ENCODE measurements at places on chromosomes 1 and 21.

DNA sequence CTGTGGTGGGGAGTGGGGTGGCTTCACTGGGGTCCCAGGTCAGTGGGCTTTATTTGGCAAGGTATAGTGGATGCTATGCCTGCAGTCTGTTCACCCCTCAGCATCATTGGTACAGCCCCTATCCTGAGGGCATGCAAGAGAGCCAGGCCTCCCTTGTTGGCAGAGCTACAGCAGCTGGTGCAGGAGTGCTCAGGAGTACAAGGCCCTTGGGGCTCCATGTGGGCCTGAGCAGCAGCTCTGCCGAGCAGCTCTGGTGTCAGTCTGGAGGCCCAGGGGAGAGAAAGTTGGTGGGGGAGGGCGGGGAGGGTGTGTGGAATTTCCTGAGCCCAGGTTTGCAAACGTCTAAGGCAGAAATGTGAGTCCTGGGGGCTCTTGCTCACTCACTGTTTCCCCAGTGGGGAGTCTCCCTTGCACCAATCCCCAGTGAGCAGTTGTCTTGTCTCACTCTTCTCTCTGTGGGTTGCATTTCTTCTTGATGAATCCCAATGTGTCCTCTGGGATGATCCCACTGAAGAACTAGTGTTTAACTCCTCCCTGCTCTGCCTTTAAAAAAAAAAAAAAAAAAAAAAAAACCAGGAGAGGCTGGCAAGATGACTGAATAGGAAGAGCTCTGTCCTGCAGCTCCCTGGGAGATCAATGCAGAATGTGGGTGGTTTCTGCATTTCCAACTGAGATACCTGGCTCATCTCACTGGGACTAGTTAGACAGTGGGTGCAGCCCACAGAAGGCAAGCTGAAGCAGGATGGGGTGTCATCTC lies 39.5 kb upstream of the CYP4X1 start:
- no peak for DNase-seq

DNA sequence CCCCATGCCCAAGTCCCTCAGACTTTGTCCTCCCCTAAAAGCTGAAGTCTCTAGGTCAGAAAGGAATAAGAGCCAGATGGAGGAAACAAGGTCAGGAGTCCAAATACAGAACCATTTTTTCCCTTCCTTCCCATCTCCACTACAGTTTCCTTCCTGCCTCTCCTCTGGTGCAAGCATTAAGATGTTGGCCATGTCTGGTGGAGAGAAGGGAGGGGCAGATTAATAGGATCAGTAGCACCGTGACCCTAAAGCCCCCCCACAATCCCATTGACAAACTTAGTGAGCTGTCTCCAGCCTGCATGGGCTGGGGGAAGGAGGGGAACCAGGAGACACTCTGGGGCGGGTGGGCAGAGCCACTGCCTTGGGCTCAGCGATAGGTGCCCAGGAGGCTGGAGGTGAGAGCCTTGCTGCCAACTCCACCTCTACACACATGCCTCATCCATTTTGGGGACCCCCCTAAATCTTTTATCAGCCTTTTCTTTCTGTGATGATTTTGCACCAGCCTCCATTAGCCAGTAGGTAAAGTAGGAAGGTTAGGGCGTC lies 59.8 kb downstream of the RHBG start:
- no peak for DNase-seq

GRCh38 chr1:177859572-177859971 lies 110.3 kb downstream of the SEC16B start:
- DNase-seq = no peak

DNA sequence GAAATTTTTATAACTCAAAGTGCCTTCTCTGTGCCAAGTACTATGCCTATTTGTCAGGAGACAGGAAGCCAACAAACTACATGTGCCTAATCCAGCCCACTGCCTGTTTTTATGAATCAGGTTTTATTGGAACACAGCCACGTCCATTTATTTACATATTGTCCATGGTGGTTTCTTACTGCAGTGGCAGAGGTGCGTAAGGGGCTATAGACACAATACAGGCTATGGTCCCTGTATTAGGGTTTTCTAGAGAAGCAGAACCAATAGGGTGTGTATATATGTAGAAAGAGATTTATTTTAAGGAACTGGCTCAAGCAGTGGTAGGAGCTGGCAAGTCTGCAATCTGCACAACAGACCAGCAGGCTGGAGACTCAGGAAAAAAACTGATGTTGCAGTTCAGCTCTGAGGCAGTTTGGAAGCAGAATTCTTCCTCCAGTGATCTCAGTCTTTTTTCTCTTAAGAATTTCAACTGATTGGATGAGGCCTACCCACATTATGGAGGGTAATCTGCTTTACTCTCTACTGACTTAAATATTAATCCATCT lies 15.4 kb downstream of the PPIE start:
- DNase-seq = no peak

GRCh38 chr1:34777519-34778321 lies 3.3 kb upstream of the GJB3 start:
- DNase-seq = no peak

- no peak for DNase-seq
Measured at GRCh38 chr1:26429721-26430120, 2.4 kb upstream of the DHDDS start.

GRCh38 chr1:12618661-12618964 lies 603 bp upstream of the DHRS3 start:
- no peak for DNase-seq

DNA sequence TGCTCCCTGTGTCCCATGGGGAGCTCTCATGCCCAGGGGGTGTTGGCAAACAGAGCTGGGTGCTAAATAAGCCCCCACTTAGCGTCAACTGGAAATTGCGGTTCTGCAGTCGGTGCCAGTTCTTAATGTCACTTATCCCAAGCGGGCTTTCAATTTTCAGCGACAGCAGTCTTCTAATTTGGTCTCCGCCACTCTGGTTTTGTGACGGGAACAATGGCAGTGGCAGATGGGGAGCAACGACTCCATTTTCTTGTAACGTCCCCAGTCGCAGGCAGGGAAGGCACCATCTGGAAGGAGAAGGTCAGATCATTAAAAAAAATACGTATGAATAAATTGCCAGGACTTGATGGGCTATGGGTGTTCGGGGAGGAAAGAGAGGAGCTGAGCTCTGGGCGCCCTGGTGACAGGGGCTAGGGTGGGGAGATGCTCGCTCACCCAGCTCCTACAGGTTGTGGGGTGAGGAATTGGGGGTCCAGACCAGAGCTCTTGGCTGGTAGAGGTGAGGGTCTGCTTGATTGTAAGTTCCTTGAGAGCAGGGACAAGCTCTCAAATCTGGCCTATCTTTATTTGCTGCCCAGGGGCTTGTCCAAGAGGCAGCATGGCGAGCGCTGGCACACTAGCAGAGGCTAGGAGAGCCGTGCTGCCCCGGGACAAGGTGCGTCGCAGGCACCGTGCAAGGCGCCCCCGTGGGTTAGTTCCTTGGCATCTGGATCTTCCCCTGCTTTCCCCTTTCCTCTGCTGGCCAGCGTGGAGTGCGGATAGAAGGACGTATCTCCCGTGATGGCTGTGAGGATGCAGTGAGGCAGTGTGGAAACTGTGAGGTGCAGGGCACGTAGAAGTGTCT lies 105.8 kb downstream of the ARHGEF10L start:
- no peak for DNase-seq

DNA sequence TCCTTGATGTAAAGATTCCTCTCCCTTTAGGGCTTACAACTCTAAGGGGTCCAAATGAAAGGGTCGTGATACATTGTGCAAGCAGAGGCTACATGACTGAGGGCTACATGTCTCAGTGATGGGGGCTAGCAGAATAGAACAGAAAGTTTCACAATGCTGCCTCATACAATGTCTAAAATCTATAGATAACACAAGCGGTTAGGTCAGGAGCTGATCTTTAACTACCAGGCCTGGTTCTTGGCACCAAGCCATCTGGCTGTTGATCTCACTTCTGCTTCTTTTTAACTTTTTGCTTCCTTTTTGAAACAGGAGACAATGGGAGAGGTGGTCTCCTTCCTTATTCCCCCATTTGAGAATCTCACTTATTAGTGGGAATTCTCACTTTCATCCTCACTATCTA lies 710.2 kb downstream of the AMY1C start:
- no peak for DNase-seq

- no peak for DNase-seq
Measured at GRCh38 chr1:212696721-212697331, 2.8 kb downstream of the BATF3 start.

GRCh38 chr1:110200666-110201065 lies 9.4 kb upstream of the KCNC4 start:
- no peak for DNase-seq

DNA sequence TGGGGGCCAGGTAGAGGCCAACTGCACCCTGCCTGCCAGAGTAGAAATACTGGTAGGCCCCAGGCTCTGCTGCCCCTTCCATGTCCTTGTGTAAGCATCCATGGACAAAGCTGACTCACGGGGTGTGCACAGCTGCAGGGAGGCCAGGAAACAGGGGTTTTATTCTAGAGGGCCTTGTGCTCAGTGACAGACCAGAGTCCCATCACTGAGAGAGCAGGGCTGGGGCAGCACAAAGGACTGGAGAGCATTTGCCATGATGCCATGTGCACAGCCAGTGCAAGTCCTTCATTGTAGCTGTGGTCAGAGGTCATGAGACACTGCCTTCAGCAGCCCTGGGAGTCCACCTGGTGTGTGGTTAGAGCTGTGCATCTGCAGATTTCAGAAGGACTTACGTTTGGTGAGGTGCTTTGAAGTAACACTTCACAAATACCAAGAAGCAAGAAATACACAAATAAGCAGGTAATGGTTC lies 8.1 kb downstream of the ARF1 start:
- peak; percentile 39 for DNase-seq

- no peak for DNase-seq
Measured at GRCh38 chr1:87821335-87821697, 492.6 kb downstream of the LMO4 start.

- peak; percentile 14 for DNase-seq
Measured at GRCh38 chr1:156414461-156415064, 45.6 kb downstream of the RHBG start.

DNA sequence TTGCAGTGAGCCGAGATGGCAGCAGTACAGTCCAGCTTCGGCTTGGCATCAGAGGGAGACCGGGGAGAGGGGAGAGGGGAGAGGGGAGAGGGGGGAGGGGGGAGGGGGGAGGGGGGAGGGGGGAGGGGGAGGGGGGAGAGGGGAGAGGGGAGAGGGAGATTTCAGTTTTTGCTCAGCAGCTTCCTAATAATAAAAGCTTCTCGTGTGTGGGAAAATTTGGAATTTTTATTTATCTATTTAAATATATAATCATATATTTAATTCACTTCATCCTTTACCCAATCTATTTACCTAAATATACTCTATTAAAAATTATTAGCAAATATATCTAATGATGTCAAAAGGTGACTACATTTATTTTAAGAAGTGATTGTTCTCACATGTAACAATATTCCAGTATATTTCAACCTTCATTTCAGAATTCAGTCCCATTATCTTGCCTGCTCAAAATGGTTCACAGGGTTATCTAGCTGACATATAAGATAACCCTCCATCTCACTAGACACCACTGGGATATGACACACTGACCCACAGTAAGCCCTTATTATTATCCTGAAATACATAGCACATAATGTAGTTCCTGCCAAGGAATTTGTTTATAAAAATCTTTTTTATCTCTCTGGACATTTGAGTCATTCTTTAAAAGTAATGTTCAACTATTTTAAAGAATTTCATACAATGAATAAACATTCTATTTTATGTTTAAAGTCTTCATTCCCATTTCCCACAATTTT lies 105.9 kb downstream of the GPATCH2 start:
- DNase-seq = peak; percentile 48

DNA sequence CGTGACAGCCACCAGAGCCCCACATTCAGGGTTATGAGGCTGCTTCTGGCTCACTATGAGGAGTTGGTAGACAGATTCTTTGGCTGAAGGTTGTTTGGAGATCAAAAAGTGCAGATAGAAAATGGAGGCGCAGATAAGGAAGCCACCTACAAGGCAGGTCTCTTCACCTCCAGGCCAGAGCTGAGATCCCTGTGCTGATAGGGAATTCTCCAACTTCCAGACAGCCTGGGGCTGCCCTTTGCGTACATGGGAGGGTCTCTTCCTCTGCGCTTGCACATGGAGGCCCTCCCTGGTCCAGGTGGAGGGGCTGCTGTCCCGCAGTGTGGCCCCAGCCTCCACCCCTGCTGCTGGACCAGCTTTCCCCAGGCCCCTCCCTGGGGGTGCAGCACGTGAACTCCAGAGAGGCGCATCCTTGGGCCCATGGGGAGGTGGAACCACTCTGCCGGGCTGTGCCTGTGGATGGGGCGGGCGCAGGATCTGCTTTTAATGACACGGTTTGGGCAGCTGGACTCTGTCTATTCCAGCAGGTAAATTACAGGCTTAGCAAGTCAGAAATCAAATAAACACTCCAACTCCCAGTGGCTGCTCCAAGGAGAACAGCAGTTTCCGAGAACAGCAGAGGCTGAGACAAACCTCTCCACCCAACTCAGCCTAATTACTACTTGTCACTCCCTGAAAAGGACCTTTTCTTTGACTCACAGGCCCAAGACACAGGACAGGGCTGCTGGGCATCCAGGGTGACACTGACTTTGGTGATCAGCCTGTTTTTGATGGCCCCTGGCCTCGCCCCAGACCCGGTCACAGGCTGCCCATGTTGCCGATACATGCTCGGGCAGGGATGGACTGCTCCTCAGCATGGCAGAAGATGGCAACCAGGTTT lies 12.4 kb downstream of the OXCT2 start:
- no peak for DNase-seq

DNA sequence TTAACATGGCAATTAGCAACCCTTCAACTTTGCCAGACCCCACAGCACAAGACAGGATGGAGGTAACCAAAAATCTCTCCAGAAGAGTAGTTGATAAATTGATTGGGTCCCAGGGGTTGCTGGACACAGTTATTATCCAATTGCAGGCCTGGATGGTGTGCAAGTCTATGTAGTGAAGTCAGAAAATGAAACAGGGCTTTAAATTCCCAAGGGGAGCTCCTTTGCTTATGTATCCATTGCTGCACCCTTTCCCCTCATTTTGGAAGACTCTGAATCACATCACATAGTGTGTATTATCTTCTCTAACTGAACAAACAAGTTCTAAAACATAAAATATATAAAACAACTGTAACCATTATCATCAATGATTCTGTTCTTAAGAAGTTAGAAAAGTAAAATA lies 550.2 kb downstream of the LMO4 start:
- no peak for DNase-seq

GRCh38 chr1:227712648-227713047 lies 22.5 kb downstream of the JMJD4 start:
- DNase-seq = no peak

DNA sequence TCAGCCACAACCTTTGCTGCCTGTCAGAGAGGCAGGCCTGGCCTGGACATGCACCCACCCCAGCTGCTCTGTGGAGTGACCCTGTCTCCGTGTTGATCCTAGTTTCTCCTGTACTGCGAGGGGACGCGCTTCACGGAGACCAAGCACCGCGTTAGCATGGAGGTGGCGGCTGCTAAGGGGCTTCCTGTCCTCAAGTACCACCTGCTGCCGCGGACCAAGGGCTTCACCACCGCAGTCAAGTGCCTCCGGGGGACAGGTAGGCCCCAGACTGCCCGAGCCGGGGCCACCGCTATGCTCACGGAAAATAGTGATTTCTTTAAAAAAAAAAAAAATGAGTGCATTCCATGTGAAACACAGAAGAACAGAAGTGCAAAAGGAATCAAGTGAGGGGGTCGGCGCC lies 41.6 kb upstream of the TRAPPC10 start:
- no peak for DNase-seq

GRCh38 chr1:160206036-160206389 lies 829 bp downstream of the PEA15 start:
- DNase-seq = peak; percentile 69

All from adipocyte (in vitro differentiated cells).